ENCODE measurements at places on chromosomes 13 and 19.
A peak's percentile ranks its signal among the peaks of the same experiment; 100 is the strongest.

GRCh38 chr13:48731001-48731658 is 77.4 kb downstream of the CYSLTR2 start:
- no peak for DNase-seq

DNA sequence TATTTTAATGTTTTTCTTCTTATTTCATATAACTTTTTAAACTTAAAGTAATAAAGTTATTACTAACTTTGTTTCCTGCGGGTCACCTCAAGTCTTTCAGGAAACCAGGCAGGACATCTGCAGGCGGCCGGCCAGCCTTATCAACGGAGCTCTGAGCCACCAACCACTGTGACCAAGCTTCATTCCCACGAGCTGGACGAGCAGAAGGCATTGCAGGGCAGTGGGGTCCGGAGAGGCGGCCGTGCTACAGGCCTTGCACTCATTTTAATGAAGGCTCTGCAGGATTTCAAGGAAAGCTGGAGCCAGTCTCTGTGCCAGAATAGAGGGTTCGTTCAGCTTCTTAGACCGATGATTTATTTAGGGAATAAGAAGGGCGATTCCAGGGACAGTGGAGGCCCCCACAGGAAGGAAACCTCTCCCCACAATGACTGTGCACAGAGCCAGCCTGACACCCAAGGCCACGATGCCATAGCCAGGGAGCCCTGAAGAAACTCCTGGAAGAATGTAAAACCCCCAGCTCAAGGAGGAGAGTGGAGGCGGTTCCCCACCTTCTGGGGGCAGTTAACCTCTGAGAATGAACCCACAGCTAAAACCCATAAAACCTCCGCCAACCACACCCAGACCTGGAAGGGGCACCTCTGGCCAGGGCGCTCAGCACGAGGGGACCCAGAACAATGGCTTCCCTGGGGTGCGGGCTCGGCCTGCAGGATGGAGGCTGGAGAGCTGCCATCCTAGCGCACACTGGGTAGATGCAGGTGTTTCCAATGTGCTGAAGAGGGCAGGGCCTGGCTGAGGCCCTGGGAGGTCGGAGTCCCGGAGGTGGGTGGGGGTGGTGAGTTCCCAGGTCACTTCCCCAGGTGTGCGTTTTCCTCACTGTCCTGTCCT is 75.0 kb downstream of the RASA3 start:
- DNase-seq = no peak

GRCh38 chr13:61830475-61830874 is 414.8 kb upstream of the PCDH20 start:
- no peak for DNase-seq

DNA sequence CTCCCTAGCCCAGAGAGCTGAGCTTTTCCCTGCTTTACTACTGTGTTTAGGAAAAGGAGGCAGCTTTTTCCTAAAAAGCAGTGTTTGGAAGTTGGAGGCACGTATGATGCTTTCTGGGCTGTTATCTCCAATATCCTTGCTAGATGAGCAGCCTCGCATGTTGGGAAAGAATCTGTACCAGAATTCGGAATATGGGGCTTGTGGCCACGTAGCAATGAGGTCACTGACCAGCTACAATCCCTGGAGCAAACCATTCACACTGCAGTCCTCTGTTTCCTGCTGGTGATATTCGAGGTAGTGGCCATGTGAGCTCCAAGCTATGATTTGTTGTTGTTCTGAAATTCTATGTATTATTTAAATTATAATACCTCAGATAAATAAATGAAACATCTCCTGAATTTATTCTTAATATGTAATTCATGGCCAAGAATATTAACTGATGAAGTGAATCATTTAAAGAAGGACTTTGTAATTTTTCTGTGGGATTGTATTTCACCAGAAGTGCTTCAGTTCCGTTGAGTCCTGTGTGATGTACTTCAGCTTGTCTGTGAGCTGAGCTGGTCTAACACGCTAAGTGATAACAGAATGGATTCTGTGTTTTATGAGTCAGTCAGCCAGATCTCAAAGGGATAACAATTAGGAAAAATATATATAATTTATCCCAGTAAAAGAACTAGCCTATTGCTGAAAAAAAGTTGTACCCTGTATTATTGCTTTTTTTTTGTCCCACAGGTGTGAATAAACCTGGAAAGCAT is 319.5 kb downstream of the SHISA2 start:
- no peak for DNase-seq

DNA sequence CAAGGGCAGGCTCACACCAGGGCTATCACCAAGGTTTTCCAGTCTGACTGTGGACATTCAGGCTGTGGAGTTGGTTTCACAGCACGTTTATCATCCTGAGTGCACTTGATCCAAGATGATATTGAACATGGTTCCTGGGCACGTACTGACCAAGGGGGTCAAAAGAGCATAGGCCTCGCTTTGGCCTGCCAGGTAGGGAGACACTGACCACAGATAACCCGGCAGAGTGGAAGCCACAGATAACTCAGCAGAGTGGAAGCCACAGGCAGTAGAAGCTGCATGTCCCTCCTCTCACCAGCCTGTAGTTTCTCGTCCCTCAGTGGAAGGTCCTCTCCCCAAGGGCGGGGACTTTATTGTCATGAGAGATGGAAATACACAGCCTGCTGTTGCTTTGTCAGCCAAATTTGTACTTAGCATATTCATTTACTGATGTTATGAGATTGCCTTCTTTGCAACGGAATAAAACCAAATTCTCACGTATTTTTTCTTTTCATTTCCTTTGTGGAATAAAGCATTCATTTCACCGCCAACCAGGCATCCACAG is 8.8 kb upstream of the KRTDAP start:
- no peak for DNase-seq

DNA sequence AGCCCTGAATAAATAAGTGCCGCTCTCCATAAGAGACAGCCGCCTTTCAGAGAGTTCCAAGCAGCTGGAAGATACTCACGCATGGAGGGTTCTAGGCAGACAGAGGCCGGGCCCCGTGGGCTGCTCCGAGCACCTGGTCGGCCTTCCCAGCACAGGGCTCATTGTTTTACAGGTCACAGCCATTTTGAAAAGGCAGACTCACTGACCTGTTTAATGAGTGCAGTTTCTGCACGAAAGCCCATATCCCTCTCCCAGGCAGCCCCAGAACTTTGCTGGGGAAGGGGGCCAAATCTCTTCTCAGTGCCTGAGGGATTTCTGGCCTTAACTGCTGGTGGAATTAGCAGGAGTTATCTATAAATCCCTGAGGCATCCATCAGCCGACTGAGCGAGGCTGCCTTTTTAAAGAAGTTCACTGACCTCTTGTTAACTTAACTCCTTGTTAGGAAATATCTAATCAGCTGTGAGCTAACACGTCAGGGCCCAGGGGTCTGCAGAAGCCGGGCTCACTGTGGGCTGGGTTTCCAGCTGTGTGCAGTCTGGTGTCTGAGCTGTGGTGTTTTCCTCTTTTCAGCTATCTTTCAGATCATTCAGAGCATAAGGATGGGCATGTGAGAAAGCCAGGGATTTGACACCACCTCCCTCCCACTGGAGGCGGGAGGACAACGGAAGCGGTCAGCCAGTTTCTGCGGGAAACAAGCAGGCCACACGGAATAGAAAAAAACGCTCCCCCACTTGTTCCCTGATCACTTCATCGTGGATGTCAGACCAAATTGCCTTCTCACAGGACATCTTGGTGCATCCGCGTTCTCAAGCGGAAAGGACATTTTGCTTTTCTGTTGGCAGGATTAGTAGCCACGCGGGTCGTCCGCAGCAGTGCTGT is 23.3 kb downstream of the SERP2 start:
- DNase-seq = no peak

DNA sequence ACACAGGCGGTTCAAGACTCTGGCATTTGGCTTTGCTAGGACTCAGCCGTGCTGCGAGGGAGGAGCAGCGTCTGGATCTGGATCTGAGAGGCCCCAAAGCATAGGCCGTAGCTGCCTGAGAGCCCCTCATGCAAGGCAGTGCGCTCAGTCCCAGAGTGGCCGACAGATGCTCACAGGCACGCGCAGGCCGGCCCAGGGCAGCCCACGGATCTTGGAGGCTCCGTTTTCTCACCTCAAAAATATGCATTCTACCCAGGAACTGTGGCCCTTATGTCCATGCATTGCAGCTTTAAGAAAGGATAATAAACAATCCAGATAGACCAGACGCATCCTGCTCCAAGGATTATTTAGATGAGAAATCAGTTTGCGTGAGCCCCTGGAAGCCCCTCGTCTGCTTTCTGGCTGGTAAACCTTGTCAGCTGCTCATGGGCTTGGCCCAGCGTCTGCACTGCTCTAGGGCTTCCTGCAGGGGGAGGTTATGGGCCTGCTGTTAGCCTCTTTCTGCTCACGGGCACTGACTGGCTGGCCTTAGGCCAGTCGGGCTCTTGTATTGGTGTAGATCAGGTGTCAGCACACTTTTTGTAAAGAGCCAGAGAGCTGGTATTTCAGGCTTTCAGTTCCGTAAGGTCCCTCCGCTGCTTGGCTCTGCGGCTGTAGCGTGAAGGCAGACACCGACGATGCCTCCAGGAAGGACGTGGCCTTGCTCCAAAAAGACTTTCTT is 24.2 kb downstream of the TEX29 start:
- no peak for DNase-seq

GRCh38 chr13:50400035-50400726 is 384.9 kb downstream of the KCNRG start:
- no peak for DNase-seq

DNA sequence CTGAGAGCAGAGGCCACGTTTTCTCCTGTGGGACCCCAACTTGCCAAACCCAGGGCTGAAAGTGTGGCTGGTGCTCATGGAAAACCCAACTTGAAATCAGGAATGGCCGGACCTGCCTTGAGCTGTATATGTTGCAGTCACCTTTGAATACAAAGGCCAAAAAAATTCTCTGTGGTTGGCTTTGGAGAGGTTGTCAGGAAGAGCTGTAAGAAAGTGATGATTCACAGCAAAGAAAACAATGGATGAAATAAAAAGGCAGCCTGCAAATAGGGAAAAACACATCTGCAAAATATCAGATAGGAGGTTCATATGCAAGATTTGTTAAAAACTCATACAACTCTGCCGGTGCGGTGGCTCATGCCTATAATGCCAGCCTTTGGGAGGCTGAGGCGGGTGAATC is 715.8 kb downstream of the UQCRFS1 start:
- DNase-seq = no peak

DNA sequence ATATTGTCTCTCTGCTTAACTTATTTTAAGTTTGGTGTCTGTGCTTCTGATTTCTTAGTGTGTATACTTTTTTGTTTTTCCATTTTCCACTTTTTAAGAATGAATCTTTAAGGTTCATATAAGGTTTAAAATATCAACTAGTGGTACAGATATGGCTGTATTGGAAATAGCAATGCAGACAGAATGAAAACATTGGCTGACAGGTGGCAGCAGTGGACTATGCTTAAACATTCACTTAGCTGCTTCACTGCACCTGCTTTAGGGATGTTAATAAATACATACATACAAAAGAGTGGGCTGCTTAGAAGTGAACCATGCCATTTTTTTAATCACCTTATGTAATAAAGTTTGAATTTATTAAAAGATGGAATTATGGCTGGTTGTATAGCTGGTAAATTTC is 27.3 kb downstream of the TM9SF2 start:
- DNase-seq = peak; percentile 12

GRCh38 chr13:21960108-21960507 is 289.2 kb downstream of the FGF9 start:
- no peak for DNase-seq

DNA sequence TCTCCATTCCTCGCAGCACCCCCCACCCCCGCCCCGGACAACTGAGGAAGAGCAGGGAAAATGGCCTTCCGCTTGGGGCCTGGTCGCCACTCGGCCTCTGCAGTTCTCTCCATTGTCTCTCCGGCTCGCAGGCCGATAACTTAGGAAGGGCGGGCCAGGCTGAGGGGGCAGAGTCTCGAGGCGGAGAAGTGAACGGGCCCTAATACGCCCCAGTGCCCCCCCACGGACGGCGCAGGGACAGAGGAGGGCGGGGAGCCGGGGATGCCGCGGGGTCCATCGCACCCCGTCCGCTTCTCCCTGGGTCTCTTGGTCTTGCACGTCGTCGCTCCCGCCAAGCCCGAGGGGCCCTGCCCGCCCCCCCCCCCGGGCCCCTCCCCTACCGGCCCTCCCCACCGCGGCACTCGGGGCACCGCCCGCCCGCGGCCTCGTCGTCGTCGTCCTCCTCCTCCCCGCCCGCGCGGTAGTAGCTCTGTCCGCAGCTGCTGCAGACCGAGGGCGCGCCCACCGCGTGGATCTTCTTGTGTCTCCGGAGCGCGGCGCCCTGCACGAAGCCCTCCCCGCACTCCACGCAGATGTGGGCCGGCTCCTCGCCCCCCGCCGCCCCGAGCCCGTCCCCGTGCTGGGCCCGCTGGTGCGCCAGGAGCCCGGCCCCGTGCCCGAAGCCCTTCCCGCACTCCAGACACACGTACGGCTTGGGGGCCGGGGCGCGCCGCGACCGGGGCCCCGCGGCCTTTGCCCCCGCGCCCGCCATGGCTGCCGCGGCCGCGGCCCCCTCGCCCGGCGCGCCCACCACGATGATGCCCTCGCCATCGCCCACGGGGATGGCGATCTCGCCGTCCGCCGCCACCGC is 33.2 kb downstream of the ZNF787 start:
- DNase-seq = no peak

GRCh38 chr13:111304041-111304544 is 16.3 kb upstream of the TEX29 start:
- DNase-seq = no peak

DNA sequence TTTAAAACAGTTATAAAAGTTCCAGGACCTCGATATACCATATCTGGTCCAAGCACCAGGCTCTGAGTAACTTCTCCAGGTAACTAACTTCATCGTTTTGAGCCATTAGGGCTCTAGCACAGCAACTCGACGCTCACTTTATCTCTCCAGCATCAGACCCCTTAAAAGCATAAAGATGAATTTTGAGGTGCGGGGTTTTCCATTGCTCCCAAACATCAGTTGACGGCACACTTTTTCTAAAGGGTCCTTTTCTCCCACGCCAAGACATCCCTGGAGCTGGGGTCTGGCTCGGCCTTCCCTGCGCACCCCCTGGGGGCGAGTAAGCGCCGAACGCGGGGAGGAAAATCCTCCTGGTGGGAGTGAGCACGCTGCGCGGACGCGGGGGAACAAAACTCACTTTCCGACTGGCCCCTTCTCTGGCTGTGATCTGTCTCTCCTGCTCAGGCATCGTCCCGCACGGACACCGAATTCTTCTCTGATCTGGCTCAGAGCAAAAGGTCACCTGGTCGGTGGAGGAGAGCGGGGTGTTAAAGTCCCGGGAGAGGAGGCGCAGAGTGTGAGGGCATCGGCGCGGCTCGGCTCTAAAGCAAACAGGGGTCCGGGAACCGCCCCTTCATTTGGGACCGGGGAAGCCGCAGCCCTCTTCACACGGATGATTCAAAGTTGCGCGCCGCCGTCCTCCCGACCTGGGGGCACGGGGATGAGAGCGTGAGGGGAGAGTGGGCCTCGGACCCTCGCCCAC is at the start of gene ATP7B:
TSS of gene ATP7B (minus strand) at position 561 of the 742 bp plus-strand sequence. CDS start at position 448, 113 bp downstream.
- DNase-seq = no peak

GRCh38 chr13:25687471-25688225 is 315.9 kb downstream of the ATP8A2 start:
- no peak for DNase-seq

- no peak for DNase-seq
Observed at GRCh38 chr13:74367193-74367592, 233.0 kb upstream of the KLF12 start.
